ENCODE measurements at places on chromosomes 5 and 9.

DNA sequence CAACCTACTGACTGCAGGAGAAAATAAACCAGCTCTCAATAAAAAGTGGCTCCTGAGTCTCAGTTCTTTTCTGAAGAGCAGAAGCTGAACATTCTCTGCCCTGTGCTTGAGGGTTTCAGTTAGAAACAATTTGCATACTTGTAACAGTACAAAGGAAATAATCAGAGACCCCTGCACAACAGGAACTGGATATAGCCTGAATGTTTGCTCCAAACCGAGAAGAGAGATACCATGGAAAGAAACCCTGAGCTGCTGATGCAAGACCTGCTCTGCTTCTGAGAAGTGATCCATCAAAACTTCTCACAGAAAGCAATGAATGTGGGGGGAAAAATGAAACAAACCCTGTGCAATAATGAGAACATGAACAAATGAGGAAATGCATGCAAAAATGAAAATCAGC, 592.9 kb downstream of the SEMA5A start:
- no peak for ATAC-seq

- no peak for ATAC-seq
Measured at GRCh38 chr5:102853680-102854079, 98.6 kb downstream of the PAM start.

- peak; percentile 78 for ATAC-seq
Measured at GRCh38 chr5:160432196-160432595, 10.5 kb downstream of the PTTG1 start.

DNA sequence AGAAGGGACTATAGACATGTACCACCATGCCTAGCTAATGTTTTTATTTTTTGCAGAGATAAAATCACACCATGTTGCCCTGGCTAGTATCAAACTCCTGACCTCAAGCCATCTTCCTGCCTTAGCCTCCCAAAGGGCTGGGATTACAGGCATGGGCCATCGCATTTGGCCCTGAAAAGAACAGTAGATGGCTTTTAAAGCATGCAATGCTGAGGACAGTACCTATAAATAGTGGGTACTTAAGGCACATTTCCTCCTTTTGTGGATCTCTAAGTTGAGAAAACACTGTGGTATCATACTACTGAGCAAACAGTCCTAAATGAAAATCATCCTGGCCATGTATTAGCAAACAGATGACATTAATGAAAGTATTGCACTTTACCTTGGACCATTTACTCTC, 119.4 kb downstream of the TTC39B start:
- ATAC-seq, result no peak

DNA sequence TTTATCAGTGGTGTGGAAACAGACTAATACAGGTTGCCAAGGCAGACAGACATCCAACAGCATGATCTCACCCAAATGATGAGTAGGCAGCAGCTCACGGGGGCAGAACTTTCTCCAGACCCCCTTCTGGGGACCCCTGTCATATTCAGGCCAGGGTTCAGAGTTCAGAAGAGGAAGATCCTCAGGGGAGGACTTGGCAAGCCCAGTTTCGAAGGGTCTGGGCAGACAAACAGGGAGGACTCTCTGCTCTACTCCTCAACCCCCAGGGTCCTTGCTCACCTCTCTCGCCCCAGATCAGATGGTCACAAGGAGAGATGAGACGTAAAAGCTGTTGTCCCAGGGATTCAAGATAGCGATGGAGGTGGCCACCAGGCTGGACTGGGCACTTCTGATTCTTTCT, 215.1 kb upstream of the MVB12B start:
- no peak for ATAC-seq

Measured in stimulated activated memory B cell treated with anti-CD40 and anti-IgM and Interleukin-4, amounts not matched to agents 10 μg/mL and 1 μg/mL and 100 μg/mL, for 72 hours (primary cell).